Amniotic stem cell (primary cell): ENCODE measurements at places on chromosomes 13 and 19.

DNA sequence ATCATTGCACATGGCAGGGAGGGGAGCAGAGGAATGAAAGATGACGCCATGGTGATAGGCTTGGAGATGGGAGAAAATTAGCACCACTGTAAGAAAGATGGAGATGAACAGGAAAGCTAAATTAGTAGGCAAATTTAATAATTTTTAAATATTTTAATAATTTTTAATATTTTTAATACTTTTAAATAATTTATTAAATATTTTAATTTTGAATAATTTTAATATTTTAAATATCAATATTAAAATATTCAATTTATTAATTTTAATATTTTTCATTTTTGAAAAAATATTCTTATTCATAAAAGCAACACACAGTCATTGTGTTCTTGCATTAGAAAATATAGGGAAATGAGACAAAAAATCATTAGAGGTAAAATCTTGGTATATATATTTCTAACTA lies 15.9 kb upstream of the KL start:
- no peak for DNase-seq

DNA sequence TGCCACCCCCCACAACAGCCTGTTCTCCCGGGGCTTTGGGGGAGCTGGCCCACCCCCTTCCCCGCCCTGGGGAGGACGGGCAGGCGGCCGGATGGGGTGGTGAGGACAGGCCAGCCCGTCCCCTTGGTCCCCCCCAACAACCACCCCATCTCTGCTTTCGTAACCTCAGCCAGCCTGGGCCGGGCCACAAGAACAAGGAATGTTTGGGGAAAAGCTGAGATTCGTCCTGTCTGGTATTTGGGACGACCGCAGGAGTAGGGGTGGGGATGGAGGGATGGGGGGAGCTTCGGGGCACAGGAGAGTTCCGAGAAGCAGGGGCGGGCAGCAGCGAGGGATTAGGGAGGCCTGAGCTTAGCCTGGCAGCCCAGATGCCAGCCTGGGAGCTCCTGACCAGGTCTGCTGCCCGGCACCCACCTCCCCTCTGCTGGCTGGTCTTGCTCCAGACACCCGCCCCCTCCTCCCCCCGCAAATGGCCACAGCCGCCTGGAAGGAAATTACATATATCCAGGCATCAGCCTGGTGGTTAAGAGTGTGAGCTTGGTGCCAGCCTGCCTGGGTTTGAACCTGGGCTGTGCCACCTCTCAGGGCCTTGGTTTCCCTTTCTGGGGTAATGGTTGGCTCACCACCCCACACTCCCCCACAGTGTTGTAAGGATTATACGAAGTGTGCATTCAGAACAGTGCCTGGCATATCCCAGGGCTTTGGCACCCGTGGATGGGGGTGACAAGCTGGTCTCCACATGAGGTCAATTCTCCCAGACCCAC lies at the start of gene PODNL1:
PODNL1 (minus strand) TSS at position 117 of the 764 bp plus-strand sequence. CDS start 236 bp downstream, outside the sequence.
- DNase-seq, result peak; percentile 33

GRCh38 chr13:112567161-112567862 lies 20.6 kb downstream of the TUBGCP3 start:
- no peak for DNase-seq

DNA sequence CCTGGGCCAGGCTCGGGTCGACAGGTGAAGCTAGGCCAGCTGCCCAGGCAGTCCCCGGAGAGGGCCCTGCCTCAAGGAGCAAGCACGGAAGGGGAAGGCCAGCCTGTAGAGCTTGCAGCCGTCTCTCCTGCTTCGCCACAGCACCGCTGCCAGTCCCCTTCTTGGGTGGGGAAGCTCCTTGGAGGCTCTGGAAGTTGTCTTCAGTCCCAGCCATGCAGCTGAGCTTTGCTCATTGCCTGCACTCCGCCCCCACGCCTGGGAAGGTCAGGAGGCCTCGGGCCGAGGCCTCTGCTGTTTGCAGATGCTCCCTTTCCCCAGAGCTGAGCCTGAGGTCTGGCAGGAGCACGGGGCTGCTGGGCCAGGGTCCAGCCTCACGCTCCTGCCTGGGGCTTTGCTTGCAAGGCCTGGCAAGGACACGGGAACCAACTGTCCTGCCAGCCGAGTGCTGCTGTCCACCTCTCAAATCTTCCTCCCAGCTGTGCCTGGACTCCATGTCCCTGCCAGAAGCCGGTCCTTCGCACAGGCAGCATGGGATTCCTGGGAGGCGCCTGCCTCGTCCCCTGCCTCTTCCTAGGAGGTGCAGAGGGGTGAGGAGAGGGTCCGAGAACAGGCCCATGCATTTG lies 13.3 kb downstream of the PLEKHF1 start:
- DNase-seq, result no peak

- no peak for DNase-seq
These were observed 7.2 kb downstream of the MAP3K10 start for GRCh38 chr19:40198272-40198990.

DNA sequence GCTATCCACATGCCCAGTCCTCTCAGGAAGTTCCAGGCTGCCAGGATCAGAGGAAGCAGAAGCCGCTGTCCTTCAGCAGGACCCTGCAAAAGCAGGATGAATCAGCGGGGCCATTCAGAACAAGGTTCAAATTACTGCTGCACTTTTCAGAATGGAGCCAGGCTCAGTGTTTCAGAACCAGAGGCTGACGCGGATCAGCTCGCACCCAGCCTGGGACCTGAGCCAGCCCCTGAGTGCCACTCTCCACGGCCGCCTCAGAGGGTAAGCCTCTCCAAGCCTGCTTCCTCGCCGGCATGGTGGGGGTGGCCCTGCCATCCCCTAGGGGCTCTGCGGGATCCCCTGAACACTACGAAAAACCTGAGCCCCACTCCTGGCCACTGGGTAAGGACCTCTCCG lies 24.7 kb downstream of the RASA3 start:
- DNase-seq, result peak; percentile 67
